Bone marrow (tissue), 2 donors: ENCODE measurements at places on chromosomes 1 and 21.

- no peak for DNase-seq
These were observed 124.3 kb upstream of the RAB4A start for GRCh38 chr1:229146647-229147046.

DNA sequence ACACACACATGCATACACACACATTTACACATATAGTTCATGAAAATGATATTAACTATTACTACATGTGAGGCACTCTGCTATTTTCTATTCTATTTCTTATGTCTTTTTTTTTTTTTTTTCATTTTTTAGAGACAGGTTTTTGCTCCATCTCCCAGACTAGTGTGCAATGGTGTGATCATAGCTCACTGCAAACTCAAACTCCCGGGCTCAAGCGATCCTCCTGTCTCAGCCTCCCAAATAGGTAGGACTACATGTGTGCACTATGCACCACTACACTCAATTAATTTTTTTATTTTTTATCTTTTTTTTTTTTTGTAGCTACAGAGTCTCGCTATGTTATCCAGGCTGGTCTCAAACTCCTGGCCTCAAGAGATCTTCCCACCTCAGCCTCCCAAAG is 48.8 kb upstream of the RAB4A start:
- no peak for DNase-seq

DNA sequence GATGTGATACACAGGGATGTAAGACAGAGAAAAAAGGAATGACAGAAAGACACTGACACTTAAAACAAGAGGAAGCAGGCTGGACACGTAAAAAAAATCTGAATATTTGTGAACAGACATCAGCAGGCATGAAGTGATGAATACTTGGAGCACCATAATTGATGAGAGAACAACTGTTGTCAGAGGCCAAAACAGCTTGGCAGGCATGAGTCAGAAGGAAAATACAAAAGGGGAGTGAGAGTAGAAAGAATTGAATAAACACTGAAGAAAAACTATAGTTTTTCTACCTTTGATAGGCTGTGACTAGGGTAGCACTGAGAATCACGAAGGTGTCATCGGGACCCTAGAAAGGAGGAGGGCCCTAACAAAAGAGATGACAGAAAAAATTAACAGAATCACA is 21.6 kb upstream of the GUCA2A start:
- DNase-seq = no peak

DNA sequence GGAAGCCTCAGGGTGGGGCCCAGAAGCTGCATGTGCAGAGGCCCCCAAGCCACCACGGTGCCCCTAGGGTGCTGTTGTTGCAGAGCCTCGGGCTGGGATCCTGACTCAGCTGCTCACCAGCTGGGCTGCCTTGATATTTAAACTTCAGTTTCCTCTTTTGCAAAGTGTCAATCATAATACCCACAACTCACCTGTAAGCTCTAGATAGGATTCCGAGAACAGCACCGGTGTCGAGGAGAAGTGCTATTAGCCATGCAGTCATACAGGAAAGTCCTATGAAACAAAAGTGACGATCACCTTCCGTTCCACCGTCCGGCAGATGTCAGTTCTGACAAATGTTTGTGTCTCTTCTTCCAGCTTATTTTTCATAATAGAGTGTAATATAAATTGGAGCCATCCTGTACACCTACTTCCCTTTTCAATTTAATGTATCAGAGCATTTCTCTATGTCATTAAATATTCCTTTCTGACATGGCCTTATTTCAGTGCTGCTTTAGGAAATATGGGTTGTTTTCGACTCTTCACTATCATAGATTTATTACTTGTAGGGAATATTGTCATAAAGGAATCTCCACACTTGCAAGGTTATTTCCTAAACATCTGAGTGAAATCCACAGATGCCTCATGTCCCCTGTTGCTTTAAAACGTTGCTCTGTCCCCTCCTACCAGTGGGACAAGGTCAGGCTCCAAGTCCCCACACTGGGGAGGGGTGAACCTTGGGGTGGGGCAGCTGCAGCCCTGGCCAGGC is 100.8 kb downstream of the SIK1 start:
- DNase-seq = peak; percentile 24

- no peak for DNase-seq
These were observed 16.9 kb upstream of the RPF1 start for GRCh38 chr1:84462118-84462517.

- no peak for DNase-seq
These were observed 45.6 kb downstream of the PBX1 start for GRCh38 chr1:164604541-164604940.

- DNase-seq = no peak
These were observed 30.7 kb downstream of the BACH1 start for GRCh38 chr21:29329406-29329805.

DNA sequence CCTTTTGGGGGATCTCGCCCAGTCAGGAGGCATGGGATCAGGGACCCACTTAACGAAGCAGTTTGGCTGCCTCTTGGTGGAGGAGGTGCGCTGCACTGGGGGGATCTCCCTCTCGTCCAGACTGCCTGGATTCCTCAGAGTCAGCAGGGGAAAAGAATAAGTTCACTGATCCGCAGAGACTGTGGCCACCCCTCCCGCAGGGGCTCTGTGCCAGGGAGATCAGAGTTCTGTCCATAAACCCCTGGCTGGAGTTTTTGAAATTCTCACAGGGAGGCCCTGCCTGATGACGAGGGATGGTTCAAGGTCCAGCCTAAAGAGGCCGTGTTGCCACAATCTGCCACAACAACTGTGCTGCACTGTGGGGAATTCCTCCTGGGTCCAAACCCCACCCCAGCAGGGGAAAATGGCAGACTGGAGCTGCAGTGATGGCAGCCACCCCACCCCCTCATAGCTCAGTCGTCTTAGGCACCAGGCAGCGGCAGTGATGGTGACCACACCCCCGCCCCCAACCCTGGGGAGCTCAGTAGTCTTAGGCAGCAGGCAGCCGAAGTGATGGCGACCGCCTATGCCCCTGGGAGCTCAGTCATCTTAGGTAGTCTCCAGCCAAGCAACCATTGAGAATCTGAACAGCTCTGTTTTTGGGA is 273.8 kb upstream of the USP25 start:
- no peak for DNase-seq

GRCh38 chr21:35540950-35541638 is 492.0 kb upstream of the RUNX1 start:
- no peak for DNase-seq

GRCh38 chr1:21126324-21126723 is 50.4 kb downstream of the EIF4G3 start:
- DNase-seq = no peak
